T-helper 9 cell (primary cell): ENCODE measurements at places on chromosomes 3 and 15.
A peak's percentile ranks its signal among the peaks of the same experiment; 100 is the strongest.

GRCh38 chr3:165835431-165835830 is 1.8 kb downstream of the BCHE start:
- DNase-seq, result no peak

- DNase-seq, result no peak
These were observed 932 bp upstream of the PLCD1 start for GRCh38 chr3:38030126-38031021.

- peak; percentile 78 for DNase-seq
These were observed at the start of gene DLG1 for GRCh38 chr3:197298341-197298944. DLG1 (minus strand) TSS chr3:197298612; CDS start chr3:197297204, 1,408 bp downstream.

- DNase-seq, result no peak
These were observed 12.7 kb downstream of the KLF15 start for GRCh38 chr3:126344380-126345041.
